ENCODE measurements at places on chromosomes 5 and 9. TPM values are rescaled to one million over a fixed set of nuclear protein-coding genes. Genes with fewer than 3 reads are reported as not detected.

PHF24 gene
- not detected for total RNA-seq

SLC34A3 gene
- total RNA-seq: not detected

INSL4 gene
- not detected for total RNA-seq

ZFP2 gene
- total RNA-seq: 0.75 TPM
